ENCODE measurements at places on chromosomes 3 and 15.

- DNase-seq = no peak
Observed at GRCh38 chr3:187995043-187995400, 158.9 kb upstream of the LPP start.

DNA sequence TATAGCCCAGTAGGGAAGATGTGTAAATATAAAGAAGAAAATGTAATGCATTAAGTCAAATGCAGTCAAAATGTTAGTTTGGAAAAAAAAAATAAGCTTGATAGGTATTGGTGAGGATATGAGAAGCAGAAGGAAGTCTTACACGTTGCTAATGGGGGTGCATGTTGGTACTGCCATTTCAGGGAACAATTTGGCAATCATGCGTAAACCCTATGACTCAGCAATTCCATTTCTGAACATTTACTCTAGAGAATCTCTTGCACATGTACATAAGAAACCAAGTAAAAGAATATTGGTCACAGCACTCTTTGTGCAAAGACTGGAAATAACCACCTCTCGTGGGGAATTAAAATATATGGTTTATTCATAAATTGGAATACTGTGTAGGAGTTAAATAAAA is 35.5 kb upstream of the TIMP4 start:
- DNase-seq = no peak

DNA sequence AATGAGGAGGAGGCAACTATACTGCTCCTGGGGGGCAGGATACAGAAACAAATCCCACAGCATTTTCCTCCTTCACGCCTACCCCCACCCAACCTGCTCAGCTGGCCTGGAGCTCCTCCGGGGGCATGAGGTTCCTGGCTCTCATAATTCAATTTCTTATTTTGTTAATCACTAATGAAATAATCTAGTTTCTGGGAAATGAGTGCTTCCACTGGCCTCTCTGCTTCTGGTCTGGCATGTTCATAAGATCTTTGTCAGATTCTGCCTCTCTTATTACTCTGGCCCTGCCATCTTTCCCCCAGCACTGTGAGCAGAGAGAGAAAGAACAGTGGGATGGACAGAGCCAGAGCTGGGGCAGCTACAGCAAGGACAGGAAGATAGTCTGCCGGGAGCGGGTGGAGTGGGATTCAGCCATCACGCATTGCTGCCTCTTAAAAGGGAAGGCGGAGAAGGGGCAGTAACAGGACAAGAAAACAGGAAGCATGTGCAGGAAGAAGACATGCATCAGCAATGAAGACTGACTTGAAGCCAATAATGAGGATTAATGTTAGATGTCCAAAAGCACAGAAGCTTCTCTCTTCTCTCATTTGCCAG is 13.6 kb downstream of the RPAP1 start:
- no peak for DNase-seq

GRCh38 chr3:183497313-183497712 is 58.2 kb downstream of the KLHL6 start:
- no peak for DNase-seq

- no peak for DNase-seq
Observed at GRCh38 chr3:102206511-102207031, 228.2 kb upstream of the ZPLD1 start.

- DNase-seq = no peak
Observed at GRCh38 chr15:39392469-39393047, 188.3 kb upstream of the THBS1 start.

DNA sequence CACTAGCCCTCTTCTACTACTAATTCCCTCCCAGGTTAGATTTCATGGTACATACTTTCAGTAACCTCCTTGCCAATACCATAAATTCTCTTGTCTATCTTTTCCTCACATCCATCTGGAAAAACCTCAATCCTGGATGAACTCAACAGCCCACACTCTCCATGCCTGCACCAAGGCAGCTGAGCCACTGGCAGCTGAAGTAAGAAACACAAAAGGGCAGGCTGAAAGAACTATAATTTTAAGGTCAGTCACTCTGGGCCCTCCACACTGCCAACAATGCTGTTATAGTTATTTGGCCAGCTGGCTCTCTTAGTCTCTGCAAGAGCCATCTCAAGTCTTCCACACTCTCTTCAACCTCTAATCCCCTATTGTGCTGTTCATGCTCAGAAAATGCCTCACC is 15.1 kb upstream of the TIPARP start:
- DNase-seq = no peak

- no peak for DNase-seq
Observed at GRCh38 chr3:195236076-195236798, 34.7 kb downstream of the XXYLT1 start.

DNA sequence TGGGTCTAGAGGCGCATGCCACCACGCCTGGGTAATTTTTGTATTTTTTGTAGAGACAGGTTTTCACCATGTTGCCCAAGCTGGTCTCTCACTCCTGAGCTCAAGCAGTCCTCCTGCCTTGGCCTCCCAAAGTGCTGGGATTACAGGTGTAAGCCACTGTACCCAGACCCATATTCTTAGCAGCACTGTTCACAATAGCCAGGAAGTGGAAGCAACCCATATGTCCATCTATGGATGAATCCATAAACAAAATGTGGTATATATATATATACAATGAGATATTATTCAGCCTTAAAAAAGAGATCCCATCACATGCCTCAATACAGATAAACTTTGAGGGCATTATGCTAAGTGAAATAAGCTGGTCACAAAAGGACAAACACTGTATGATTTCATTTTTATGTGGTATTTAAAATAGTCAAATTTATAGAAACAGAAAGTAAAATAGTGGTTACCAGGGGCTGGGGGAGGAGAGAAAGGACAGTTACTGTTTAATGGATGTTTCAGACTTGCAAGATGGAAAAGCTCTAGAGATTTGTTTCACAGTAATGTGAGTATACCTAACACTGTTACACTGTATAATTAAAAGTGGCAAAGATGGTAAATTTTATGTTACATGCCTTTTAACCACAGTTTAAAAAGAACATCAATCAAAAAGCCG is 35.7 kb upstream of the GRAMD1C start:
- DNase-seq = no peak

- no peak for DNase-seq
Observed at GRCh38 chr3:108388136-108389132, 92.1 kb downstream of the HHLA2 start.

GRCh38 chr3:61257148-61257547 is 5.9 kb upstream of the FHIT start:
- DNase-seq = no peak

DNA sequence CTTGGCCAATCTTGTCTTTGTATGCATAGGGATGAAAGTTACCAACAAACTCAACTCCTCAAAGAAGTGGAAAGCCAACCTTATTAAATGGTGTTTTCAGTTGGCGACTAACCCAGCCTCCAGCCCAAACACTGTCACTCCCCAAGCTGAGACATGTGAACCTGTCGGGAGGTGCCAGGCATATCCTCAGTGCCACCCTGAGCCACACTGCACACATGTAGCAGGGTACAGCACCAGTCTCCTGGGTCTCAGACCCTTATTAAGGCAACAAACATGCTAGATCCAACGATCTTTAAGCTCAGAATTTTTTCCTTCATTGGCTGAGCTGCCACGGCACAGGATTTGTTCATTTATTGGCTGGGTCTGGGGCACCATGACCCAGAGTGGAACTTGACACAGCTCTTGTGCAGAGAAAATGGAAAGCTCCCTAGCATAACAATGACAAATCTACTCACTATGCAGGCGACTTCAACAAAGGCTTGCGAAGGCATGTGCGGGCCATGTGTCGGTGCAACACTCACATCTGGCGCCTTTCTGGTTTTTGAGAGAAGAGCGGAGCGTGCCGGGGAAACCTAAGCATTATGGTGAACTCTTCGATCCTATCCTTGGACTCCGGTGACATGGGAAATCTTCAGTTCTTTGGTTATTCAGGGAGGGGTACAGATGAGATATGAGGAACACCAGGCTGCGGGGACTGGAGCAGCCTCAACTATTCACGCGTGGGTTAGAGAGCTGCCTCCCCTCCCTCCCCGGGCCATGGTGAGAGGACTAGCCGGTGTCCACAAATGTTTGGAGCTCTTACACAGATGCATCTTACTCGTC is 190.1 kb downstream of the FAM43A start:
- DNase-seq = no peak

DNA sequence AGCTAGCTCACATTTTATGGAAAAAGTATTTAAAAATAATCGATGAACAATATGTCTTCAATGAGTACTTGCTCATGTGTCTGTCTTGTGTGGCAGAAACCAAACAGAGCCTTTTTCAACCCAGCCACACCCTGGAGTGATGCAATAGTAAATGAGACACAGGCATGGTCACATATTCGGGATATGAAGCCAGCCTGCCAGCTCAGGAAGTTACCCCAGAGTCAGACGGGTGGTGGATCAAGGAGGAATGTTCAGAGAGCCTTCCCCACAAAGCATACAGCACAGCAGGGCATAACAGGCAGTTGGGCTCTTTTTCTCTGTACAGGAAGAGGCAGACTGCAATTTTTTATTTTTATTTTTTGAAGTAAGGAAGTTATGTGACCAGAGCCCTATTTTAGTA is 27.3 kb downstream of the LARP6 start:
- no peak for DNase-seq

DNA sequence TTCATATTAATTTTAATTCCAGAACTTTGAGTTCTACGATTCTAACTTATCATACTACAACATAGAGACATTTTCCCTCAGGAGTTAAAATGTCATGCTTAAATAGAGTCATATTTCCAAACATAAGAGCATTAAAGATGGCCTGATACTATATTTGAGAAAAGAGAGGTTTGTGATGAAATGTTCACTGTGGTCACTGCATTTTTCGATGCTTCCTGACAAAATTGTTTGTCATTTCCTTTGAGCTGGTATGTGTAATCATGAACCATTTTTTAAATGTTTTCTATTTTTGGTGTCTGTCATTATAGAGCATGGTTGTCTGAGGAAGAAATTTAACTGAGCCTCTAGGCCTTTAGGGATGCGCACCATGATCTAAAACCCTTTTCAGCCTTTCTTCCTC is 721.4 kb upstream of the NR2F2 start:
- DNase-seq = no peak
